Spleen (tissue), 13 donors: ENCODE measurements at places on chromosomes 3 and 15. TPM values are rescaled to one million over a fixed set of nuclear protein-coding genes. Genes with fewer than 3 reads are reported as not detected.

DNA sequence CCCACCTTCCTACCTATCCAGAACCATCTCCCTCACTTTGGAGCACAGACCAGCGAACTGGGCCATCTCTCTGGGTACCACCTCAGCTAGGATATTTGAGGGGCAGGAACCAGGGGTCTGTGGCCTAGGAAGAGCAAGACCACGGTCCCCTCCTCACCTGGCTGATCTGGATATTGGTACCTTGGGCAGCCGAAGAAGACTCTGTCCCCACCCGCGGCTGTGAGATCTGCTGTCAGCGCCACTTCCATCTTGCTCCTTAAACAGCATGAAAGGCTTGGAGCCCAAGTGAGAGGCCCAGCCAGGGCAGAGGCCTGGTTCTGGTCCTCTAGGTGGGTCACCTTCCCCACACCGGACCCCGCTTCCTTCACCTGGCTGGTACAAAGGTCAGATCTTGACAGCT lies 26.6 kb downstream of the SEC61A1 start:
- H3K27me3 ChIP-seq = no peaks in the 10 kb centered on the region
- H3K27ac ChIP-seq = no peak overlapping the region
- no peak for DNase-seq
- no peaks in the 10 kb centered on the region for H3K36me3 ChIP-seq

DNA sequence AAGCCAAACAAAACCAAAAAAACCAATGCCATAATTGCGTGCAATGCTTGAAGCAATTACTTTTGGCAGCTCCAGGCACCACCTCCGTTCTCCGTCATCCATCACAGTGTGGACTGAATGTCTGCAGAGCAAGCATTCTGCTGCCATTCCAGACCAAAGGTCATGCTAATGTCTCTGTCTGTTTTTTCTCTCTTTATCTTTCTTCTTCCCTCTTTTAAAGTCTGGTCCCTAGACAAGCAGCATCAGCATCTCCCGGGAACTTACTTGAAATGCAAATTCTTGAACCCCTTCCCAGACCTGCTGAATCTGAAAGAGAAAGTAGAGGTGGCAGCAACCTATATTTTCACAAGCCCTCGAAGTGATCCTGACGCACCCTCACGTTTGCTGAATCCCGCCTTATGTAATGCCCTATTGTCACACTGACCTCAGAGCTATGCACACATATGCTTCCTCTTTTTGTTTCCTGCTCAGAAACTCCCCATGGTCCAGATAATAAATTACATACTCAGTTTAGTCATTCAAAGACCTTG lies 297.3 kb upstream of the PROK2 start:
- H3K4me3 ChIP-seq = no peak overlapping the region
- H3K36me3 ChIP-seq = no peaks in the 10 kb centered on the region
- peaks cover 48% of the 10 kb centered on the region for H3K4me1 ChIP-seq
- H3K27me3 ChIP-seq = no peaks in the 10 kb centered on the region
- DNase-seq = no peak

GRCh38 chr3:13141991-13142412 lies 68.8 kb upstream of the IQSEC1 start:
- no peaks in the 10 kb centered on the region for H3K36me3 ChIP-seq
- H3K4me1 ChIP-seq = no peaks in the 10 kb centered on the region
- no peak overlapping the region for H3K4me3 ChIP-seq
- H3K27ac ChIP-seq = no peak overlapping the region

GRCh38 chr3:140388202-140388922 lies 289.5 kb upstream of the TRIM42 start:
- H3K4me1 ChIP-seq = no peaks in the 10 kb centered on the region
- H3K27me3 ChIP-seq = peaks cover 5% of the 10 kb centered on the region
- H3K36me3 ChIP-seq = no peaks in the 10 kb centered on the region
- no peak overlapping the region for H3K4me3 ChIP-seq
- DNase-seq = no peak
- H3K27ac ChIP-seq = no peak overlapping the region

The GHSR gene
- total RNA-seq = not detected

DNA sequence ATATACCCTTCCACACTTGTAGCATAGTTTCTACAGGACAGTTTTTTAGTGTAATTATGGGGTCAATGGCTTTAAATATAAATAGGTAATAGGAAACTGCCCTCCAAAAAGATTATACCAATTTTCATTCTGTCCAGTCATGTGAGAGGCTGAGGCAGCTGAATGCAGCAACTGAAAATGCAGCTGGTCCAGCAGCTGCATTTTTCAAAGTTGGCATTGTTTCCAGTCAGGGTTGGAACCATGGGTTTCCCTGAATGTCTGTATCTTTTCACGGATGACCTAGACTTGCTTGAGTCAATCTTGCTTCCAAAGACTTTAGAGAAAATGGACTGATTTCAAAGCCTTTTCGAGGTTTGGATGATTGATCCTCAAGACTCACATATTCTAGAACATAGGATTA lies 9.9 kb upstream of the KNL1 start:
- no peak overlapping the region for H3K4me3 ChIP-seq
- H3K27me3 ChIP-seq = no peaks in the 10 kb centered on the region
- H3K4me1 ChIP-seq = no peaks in the 10 kb centered on the region
- H3K36me3 ChIP-seq = no peaks in the 10 kb centered on the region
- no peak overlapping the region for H3K27ac ChIP-seq

The RBM15B gene
- 29.0 TPM for total RNA-seq

The GP5 gene
- 0.51 TPM for total RNA-seq

The CLDN16 gene
- not detected for total RNA-seq

The PARP9 gene
- total RNA-seq = 72.0 TPM

GRCh38 chr3:157249606-157250005 lies 89.7 kb upstream of the CCNL1 start:
- H3K4me1 ChIP-seq = no peaks in the 10 kb centered on the region
- no peaks in the 10 kb centered on the region for H3K36me3 ChIP-seq
- no peak for DNase-seq
- no peak overlapping the region for H3K27ac ChIP-seq

GRCh38 chr3:84724877-84725276 lies 233.9 kb upstream of the CADM2 start:
- H3K4me3 ChIP-seq = no peak overlapping the region
- no peaks in the 10 kb centered on the region for H3K27me3 ChIP-seq
- no peak overlapping the region for H3K27ac ChIP-seq
- DNase-seq = peak; percentile 41

GRCh38 chr3:60555686-60556354 lies 695.4 kb downstream of the FHIT start:
- H3K36me3 ChIP-seq = no peaks in the 10 kb centered on the region
- no peak overlapping the region for H3K27ac ChIP-seq
- H3K4me3 ChIP-seq = no peak overlapping the region
- H3K4me1 ChIP-seq = no peaks in the 10 kb centered on the region

DNA sequence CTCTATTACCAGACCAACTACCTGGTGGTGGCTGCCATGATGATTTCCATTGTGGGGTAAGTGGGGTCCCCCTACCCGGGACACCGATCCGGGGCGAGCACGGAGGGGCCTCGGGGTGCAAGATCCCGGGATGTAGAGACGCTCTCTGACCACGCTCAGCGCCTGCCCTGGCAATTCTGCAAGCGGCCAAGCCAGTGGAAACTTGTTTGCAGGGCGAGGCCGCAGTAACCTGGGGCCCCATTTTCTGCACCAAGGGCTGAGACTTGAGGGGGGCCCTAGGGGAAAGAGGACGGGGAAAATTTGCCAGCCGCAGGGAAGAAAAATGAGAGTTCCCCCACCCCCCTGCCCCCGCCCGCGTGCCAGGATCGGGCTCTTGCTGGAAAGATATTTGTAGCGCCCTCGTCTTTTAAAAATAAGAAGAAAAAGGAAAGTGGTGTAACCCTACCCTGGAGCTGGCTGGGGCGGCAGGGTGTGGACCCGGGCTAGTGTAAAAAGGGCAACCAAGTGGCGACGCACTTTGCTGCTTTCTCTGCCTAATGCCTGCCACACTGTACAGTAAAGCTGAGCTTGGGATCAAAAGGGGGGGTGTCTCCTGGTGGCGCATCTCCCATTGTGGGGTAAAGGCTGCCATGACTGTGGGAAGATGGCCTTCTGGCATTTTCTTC lies 563 bp downstream of the ARL6IP5 start:
- DNase-seq = peak; percentile 91
- no peaks in the 10 kb centered on the region for H3K27me3 ChIP-seq
- no peaks in the 10 kb centered on the region for H3K36me3 ChIP-seq
- peak overlapping the region; percentile 83 for H3K4me3 ChIP-seq
- H3K4me1 ChIP-seq = peaks cover 84% of the 10 kb centered on the region

- no peaks in the 10 kb centered on the region for H3K27me3 ChIP-seq
- peak overlapping the region; percentile 49 for H3K27ac ChIP-seq
- no peak overlapping the region for H3K4me3 ChIP-seq
- no peaks in the 10 kb centered on the region for H3K36me3 ChIP-seq
- H3K4me1 ChIP-seq = peaks cover 39% of the 10 kb centered on the region
These were observed 117.4 kb downstream of the LPP start for GRCh38 chr3:188271226-188271914.

- H3K27me3 ChIP-seq = no peaks in the 10 kb centered on the region
- DNase-seq = no peak
- no peaks in the 10 kb centered on the region for H3K36me3 ChIP-seq
These were observed 15.6 kb upstream of the KY start for GRCh38 chr3:134666466-134666865.

- DNase-seq = no peak
- no peaks in the 10 kb centered on the region for H3K27me3 ChIP-seq
- H3K4me3 ChIP-seq = peak overlapping the region; percentile 87
- H3K4me1 ChIP-seq = peaks cover 48% of the 10 kb centered on the region
- H3K27ac ChIP-seq = peak overlapping the region; percentile 95
These were observed 604 bp downstream of the GNAI2 start for GRCh38 chr3:50236484-50237132.

The AP3B2 gene
- total RNA-seq = not detected

DNA sequence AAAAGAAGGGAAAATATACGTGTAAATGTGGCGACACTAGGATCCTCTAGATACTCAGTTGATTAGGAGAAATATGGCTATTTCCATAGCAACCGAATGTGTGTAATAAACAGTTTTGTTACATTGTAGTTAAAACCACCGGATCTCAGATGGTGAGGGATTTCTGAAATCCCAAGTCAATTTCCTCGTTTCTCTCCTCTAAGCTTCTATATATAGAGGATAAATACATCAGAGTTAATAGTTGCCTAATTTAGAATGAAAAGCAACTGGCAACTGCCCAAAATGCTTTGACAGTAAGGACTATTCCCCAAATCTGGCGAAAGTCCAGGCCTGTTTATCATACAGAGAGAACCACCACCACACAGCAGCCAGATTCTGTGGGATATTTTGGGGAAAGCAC lies 112.6 kb downstream of the GABRB3 start:
- no peak overlapping the region for H3K27ac ChIP-seq
- H3K27me3 ChIP-seq = no peaks in the 10 kb centered on the region
- no peaks in the 10 kb centered on the region for H3K36me3 ChIP-seq
- DNase-seq = no peak
- no peak overlapping the region for H3K4me3 ChIP-seq
- no peaks in the 10 kb centered on the region for H3K4me1 ChIP-seq

The HYAL2 gene
- 415 TPM for total RNA-seq

GRCh38 chr3:82790307-82791097 lies 1029.1 kb upstream of the GBE1 start:
- no peaks in the 10 kb centered on the region for H3K27me3 ChIP-seq
- H3K36me3 ChIP-seq = no peaks in the 10 kb centered on the region
- H3K4me1 ChIP-seq = no peaks in the 10 kb centered on the region

DNA sequence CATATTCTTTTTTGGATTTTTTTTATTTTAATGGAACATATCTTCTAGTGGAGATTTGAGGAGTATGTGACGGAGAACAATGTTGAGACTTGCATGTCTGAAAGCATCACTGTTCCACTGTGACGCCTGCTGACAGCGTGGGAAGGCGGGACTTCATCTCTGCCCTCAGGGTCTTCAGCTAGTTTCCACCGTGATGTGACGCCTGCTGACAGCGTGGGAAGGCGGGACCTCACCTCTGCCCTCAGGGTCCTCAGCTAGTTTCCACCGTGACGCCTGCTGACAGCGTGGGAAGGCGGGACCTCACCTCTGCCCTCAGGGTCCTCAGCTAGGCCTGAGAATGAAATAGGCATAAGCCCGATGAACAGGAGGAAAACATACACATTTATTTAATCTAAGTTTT lies 70.7 kb downstream of the LMLN start:
- no peaks in the 10 kb centered on the region for H3K27me3 ChIP-seq
- no peaks in the 10 kb centered on the region for H3K4me1 ChIP-seq
- DNase-seq = no peak
- no peak overlapping the region for H3K27ac ChIP-seq

The AGBL1 gene
- not detected for total RNA-seq

DNA sequence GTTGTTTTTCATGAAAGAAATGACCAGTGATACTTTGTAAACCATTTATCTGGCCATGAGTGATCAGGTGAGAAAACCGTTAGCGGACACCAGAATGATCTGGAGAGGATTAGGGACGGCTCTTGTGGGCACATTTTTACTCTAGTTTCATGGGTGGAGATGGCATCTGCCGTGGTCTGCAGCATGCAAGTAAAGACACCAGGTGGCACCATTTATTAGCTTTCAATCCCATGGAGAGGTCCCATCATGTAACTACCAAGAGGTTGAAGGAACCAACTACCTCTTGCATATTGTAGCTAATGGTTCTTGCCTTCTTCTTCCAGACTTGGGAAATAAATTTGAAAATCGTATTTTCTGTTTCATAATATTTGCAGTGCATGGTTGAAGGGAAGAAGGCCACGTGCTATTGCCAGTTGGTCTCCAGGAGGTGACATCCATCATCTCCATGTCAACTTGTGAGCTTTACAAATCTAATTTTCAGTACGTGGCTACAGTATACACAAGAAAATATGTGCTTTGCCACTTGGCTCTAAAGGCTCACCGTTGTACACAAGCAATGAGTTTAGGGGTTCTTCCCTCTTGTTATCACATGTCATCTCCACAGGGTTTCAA lies 1.5 kb upstream of the MAPKBP1 start:
- H3K4me1 ChIP-seq = peaks cover 41% of the 10 kb centered on the region
- peak overlapping the region; percentile 91 for H3K27ac ChIP-seq
- peaks cover 3% of the 10 kb centered on the region for H3K36me3 ChIP-seq
- H3K27me3 ChIP-seq = no peaks in the 10 kb centered on the region

GRCh38 chr3:172145031-172145686 lies 105.8 kb downstream of the FNDC3B start:
- H3K27ac ChIP-seq = no peak overlapping the region
- peaks cover 67% of the 10 kb centered on the region for H3K4me1 ChIP-seq
- H3K36me3 ChIP-seq = no peaks in the 10 kb centered on the region
- no peak overlapping the region for H3K4me3 ChIP-seq

DNA sequence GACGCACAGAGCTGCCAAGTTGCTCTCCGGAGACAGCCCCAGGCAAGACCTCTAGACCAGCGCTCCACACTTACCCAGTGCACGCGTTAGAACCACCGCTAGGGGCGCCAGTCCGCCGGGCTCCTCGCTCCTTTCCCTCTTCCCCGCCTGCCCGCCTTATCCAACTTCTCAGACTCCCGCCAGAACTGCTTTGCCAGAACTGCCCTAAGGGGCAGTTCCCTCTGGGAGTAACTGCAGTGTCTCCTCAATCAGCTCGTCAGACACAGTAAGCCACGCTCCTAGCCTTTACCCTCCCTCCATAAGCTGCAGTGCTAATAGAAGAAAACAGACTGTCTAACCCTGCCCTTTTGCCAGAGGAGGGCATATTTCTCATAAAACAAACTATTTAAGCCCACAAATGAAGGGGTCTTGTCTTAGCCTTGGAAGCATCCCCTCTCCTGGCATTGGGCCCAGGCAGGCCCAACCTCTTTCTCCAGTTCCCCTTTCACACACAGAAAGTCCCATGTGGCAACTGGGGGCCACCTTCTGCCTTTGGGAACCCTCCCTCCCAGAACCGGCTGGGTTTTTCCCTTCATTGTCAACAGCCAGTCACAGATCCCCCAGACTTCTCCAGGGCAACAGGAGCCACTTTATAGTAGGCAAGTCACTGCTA lies 3.7 kb downstream of the BMF start:
- H3K36me3 ChIP-seq = no peaks in the 10 kb centered on the region
- no peaks in the 10 kb centered on the region for H3K27me3 ChIP-seq
- DNase-seq = peak; percentile 95

- H3K36me3 ChIP-seq = no peaks in the 10 kb centered on the region
- no peak overlapping the region for H3K27ac ChIP-seq
- H3K27me3 ChIP-seq = no peaks in the 10 kb centered on the region
- H3K4me3 ChIP-seq = no peak overlapping the region
- no peak for DNase-seq
- peaks cover 6% of the 10 kb centered on the region for H3K4me1 ChIP-seq
These were observed 118.6 kb downstream of the ANO10 start for GRCh38 chr3:43503067-43503728.
